Fibroblast of gingiva (primary cell): ENCODE measurements at places on chromosomes 13 and 19.

- DNase-seq, result peak; percentile 91
These were observed 178.0 kb downstream of the OXGR1 start for GRCh38 chr13:96816261-96816660.

DNA sequence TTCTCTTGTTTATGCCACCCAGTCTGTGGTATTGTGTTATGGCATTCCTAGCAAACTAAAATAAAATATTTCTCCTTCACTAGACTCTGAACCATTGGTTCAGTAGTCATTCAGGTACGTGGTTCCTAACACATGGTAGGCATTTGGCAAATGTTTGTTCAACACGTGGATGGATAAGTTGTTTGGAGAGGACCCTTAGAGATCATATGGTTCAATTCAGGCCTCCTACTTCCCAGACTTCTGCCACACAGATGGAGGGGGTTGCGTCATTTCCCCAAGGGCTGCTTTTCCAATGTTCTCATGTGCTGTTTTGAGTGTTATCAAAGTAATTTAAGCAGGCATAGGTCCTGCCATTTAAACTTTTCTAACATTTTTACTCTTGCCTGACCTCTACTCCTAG, 6.7 kb downstream of the CXCL17 start:
- DNase-seq, result peak; percentile 82

GRCh38 chr19:34165295-34165738, 7.0 kb upstream of the LSM14A start:
- DNase-seq, result no peak

- no peak for DNase-seq
These were observed 140.6 kb upstream of the STARD13 start for GRCh38 chr13:33426131-33426530.

GRCh38 chr13:96667294-96668018, 326.8 kb downstream of the OXGR1 start:
- DNase-seq, result no peak

DNA sequence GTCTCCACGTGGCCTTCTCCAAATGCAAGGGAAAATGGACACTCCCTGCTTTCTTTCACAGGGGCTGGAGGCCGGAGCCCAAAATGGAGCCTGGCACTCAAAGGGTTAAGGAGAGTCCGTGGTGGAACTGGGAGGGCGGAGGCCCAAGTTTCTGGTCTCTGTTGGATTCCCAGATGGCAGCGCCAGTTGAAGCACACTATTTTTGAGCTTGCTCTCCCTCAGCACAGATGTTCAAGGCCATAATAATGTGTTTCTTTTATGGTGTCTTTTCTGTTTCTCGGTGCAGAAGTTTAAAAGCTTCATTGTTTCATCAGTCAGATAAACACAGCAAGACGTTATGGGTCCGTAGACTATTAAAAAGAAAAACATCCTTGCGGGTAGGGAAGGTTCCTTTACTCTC, 67.6 kb downstream of the TNFRSF19 start:
- no peak for DNase-seq

- no peak for DNase-seq
These were observed 58.0 kb downstream of the ABCC4 start for GRCh38 chr13:95243207-95243606.

DNA sequence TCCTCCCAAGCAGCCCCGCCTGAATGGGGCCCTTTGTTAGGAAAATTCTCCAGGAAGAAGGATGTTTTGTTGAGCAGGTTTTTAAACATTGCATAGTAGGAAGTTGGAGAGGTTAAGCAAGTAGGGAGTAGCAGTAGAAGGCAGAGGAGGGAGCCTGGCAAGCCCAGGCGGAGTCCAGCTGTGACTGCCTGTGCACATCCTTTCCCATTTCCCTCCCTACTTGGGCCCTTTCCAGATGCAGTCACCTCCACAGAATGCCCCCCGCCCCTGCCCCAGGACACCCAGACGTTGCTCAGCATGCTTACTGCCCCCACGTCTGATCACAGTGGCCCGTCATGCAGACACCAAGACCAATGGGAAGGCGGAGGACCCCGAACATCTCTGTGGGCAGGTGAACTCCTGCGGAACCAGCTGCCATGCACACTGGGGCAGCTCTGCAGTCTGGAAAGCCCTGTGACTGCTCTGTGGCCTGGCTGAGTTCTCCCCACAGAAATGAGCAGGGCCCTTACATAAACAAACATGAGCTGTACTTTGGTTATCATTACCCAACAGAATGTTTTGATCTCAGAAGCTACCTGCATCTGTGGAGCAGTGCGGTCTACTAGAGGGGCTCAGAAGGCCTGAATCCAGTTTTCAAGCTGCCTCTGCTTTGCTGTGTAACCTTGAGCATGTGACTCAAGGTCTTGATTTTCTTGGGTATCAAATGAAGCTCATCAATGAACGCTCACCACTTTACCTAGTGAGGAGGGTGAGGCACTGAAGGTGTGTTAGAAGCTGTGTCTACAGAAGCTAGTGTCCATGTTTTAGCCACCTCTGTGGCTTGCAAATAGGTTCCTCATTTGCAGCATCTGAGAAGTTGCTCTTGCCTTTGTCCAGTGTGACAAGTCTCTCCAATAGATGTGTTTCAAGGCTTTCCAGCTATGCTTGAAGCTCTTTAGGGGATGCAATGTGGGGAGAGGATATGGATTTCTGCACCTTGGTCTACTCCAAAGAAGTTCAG, 84.2 kb downstream of the TNFRSF19 start:
- DNase-seq, result no peak

DNA sequence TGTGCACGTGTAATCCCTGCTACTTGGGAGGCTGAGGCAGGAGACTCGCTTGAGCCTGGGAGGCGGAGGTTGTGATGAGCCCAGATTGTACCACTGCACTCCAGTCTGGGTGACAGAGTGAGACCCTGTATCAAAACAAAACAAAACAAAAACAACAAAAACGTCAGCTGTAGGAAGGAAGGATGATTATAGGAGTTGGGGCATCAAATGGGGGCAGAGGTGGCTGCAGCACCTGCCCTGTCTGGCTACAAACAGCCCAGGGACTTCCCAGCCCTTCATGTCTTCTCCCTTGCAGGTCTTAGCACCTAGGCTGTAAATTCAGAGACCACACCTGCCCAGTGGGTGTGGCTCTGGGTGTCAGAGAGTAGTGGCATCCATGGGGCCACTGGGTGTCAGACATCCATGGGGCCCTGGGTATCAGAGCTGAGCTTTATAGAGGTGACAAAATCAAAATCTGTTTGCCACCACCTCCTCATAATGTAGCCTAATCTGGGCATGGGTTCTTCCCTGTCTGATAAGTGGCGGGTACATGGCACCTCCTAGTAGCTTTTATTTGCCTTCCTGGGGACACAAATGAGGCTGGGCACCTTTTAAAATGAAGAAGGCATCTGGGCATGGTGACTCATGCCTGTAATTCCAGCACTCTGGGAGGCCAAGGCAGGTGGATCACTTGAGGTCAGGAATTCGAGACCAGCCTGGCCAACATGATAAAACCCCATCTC, 4.7 kb upstream of the B3GNT3 start:
- no peak for DNase-seq

DNA sequence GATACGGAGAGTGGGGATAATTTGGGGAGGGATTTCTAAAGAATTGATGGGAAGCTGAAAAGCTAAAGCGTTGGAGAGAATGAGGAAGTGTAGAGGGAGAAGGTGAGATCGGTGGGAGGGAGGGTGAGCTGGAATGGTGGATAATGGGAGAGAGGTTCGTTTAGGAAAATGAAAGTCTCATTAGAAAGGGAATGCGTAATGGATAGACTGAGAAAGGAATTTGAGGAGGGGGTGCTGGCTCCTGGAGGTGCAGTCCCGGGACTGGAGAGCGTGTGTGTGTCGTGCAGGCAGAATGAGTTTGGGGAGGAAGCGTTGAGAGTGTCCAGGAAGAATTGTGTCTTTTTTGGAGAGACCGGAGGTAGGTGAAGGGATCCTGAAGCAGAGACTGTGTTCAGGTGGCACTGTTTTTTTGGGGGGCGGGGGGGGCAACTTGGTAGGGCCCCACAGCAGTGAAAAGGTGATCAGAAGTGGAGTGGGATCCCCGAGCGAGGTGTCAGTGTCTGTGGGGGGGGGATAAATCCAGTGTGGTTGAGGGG, 1.4 kb downstream of the ACTN4 start:
- DNase-seq, result no peak

DNA sequence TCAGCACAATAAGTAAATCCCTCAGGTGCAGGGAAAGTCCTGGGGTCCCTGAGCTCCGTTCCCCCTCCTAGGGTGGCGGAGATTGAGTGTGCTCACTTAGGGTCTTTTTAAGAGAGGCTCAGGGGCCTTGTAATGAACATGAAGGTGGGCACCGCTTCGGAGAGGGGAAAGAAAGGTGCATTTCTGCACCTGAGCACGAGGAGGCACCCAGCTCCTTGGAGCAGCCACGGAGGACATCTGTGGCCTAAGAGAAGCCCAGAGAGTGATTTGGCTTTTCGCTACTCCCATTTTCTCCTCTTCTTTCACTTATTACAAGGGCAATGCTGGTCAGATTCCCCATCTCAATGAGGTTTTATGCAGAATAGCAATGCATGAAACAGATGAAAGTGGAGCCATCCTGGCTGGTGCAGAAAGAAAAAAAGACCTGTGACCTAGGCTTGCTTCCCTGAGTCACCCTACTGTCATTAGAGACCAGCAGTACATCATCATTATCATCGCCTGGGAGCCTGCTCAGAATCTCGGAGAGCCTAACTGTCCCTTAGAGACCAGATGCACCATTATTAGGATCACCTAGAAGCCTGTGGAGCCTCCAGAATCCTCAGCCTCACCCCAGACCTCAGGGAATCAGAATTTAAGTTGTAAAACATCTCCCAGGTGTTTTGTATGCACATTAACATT, 86.6 kb upstream of the RAP2A start:
- DNase-seq, result no peak

- no peak for DNase-seq
These were observed 1.5 kb upstream of the KCNN4 start for GRCh38 chr19:43782311-43782660.

GRCh38 chr19:17985037-17985818, 18.3 kb downstream of the KCNN1 start:
- DNase-seq, result no peak

DNA sequence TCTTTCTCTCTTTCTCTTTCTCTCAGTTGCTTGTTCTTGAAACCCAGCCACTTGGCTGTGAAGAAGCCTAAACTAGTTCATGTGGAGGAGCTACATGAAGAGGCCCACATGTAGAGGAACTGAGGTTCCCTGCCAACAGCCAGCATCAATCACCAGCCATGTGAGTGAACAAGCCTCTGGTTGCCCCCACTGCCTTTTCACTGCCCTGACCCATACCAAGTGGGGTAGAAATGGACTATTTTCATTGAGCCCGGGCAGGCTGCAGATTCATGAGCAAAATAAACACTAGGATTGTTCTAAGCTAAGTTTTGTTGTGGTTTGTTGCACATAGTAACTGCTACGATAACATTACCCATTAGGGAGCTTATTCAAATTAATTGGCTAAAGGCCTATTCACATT, 78.7 kb upstream of the FAM216B start:
- no peak for DNase-seq

DNA sequence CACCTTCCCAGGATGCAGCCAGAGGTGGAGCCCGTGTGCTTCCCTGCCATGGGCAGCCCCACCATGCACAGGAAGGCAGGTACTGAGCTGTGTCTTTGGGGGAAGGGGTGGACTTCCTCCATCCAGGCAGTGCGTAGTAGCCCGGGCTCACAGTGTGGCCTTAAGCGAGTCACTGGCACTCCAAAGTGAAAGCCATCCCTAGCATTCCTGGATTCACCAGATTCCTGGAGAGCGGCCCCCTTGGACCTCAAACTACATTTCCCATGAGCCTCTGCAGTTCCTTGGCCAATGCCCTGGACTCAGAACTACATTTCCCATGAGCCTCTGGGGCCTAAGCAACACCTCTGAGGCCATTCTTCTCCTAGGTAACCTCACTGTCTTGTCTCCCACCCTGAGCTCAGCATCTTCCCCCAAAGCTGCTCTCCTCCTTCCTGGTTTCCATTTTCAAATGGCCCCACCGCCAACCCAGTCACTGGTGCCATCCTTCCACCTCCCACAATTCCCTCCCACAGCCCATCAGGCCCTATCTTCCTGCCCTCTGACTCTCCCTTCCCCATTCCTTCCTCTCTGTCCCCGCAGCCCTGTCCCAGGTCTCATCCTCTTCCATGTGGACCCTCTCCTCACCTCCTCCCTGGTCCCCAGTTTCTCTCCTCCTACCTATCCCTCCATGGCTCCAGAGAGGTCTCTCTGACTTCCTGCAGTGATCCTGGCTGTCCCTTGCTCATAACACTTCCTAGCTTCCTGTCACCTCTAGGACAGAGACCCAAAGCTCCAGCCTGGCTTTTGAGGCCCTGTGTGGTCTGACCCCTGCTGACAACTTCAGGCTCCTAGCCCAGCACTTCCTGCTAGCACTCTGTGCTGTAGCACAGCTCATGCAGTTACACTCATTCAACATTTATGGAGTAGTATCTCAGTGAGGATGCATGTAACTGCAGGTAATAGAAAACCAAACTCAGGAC, at the start of gene C19orf81:
C19orf81 (plus strand) TSS at position 13 of the 959 bp plus-strand sequence; CDS start at position 13, 0 bp downstream.
- DNase-seq, result no peak

GRCh38 chr19:19113040-19113626, 25.1 kb downstream of the TMEM161A start:
- DNase-seq, result peak; percentile 20

- DNase-seq, result peak; percentile 23
These were observed 622 bp upstream of the FXYD5 start for GRCh38 chr19:35153701-35154524.

GRCh38 chr19:3543150-3544057, 4.4 kb downstream of the TEKTIP1 start:
- no peak for DNase-seq

GRCh38 chr19:52963247-52963618, 552 bp upstream of the ZNF816 start:
- DNase-seq, result no peak

GRCh38 chr19:55212447-55212846, 3.1 kb upstream of the PTPRH start:
- DNase-seq, result no peak

DNA sequence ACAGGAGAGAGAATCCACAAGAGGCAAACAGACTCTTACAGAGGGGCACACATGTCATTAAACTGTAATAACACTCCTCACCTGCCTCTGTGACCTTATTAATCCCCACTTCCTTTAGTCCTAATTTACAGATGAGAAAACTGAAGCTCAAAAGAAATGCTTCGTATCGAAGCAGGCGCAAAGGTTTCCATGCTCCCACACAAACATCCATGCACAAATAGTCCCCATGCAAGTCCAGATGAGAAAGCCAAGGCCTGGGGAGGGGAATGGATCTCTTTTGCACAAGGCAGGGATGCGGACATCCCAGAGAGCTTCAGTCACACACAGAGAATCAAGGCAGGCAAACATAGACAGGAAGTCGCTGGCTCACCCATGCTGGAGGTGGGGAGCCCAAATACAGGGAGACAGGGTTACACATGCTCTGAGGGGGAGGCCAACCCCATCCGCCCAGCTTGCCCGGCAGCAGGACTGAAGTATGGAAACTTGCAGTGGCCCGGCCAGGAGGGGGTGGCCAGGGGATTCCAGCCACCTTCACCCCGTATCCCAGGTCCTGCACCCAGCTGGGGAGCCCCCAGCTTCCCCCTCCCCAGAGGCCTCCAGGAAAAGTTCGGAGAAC, 468 bp downstream of the S1PR5 start:
- no peak for DNase-seq
